Activated T-cell treated with anti-CD3 and anti-CD28 coated beads, Interleukin-2, amount 50 U/mL, for 72 hours (primary cell): ENCODE measurements at places on chromosomes 7 and 10.

DNA sequence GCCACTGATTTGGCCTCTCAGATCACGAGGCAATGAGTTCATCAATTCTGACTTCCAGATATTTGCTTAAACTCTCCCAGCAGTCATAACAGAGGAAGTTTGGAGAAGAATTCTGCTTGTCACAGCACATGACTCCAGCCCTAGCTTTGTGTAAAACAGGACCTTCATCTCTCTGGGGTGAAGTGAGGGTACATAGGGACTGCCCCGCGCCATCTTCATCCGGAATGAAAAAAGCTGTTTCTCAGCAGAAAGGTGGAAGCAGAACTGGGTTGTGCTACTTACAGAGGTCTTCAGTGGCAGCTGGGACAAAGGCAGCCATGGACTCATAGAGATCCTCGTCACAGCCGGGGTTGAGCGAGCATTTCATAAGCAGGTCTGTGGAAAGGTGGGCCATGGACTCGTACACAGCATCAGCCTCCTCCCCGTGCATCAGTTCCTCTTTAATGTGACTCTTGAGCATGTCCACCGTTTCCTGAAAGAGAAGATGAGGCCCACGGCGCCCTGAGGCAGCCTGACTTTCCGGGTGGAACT, 58.4 kb upstream of the TM9SF3 start:
- DNase-seq: no peak

DNA sequence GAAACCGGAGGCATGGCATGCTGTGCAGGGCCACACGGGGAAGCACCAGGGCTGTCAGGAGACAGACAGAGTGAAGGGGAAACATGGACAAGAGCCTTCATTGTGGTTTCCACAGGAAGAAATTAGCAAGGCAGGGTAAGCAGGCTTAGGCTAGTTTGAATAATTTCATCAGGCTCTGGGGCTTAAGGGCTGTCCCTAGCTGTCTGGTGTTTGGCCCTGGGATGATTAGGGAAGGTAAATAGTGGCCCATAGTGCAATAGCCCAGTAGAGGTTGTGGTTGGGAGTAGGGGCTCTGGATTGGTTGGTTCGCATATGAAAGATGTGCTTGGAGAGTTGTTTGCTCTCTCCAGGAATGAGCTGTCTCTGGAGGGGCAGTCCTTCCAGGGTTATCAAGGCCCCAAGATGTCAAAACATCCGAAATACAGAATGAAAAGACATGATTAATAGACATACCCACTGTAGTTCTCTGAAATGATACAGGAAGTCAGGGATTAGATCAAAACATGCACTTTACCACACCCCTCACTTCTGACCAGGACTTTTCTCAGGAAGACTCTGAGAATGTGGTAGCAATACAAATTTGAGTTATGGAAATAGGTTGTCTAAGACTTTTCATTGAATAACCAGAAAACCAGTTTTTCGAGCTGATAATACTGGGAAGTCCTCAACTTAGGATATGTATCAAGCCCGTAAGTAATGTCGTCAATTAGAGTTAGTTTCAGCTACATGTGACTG, 224.9 kb upstream of the NFE2L3 start:
- DNase-seq: no peak

GRCh38 chr7:112945046-112945445, 141.6 kb downstream of the GPR85 start:
- no peak for DNase-seq

DNA sequence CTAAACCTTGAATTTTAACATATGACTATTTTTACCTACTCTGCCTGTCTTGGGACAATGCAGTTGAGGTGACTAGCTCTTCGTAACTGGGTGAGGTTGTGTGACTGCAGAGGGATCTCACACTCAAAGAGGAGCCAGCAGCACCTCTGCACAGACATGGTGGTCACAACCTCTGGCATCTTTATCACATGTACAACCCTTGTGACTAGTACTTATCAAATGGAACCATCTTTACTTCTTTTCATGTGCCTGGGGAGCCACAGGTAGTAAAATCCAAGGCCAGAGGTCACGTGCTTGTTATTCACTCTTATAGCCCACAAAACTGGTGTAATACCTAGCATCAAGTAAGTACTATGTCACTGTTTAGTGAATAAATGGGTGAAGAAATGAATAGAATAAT, 244.3 kb downstream of the COBL start:
- DNase-seq: no peak

DNA sequence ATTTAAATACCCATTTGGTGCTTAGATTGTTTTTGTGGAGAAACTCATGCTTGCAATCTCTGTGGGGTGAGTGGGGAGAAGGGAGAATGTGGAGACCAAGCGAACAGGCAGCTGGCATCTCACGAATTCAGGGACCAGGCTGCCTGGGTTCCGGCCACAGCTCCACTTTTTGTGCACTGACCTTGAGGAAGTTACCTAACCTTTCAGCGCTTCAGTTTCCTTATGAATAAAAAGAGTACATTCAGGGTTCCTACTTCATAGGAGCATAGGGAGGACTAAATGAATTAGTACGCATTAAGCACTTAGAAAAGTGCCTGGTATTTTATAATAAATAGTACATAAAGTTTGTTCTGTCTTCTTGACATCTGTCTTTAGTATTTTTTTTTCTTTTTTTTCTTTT, 72.5 kb downstream of the PRTFDC1 start:
- no peak for DNase-seq
